ENCODE measurements at places on chromosomes 16 and 17.

DNA sequence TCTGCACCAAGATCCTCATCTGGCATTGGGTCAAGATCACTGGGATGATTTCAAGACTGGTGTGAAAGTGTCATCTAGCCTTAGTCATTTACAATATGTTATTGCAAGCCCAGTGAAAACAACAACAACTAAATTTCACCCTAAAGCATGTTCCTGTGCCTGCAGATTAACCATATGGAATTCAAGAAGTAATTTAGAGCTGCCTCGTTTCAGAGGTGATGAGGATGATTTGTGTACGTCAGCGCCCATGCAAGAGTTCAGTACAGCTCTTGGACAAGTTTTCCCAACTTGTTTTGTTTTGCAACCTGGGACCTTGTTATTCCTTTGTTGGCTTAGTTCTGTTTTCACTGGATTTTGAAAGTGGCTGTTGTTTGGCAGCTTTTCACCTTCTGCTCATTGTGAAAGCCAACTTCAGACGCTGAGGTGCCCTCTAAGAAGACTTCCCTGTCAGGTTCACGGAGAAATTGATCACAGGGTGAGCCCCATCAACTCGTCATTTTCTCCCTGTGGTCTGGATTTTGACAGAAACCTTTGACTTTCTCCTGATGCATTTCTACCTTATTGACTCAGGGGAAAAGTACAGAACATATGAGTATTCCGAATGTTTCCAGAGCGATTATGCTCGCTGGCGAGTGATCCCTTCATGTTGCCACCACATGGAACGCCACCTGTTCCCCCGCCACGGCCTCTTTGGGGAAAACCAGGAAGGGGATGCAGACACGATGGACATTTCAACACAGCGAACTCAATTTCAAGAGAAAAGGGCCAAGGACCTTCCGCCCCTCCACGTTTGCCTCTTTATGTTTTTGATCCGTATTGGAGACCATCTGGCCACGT, 85.6 kb downstream of the FOXL1 start:
- DNase-seq, result peak; percentile 56

GRCh38 chr17:80169784-80170500, at the start of gene CARD14:
CARD14 (plus strand) TSS chr17:80170030; CDS start chr17:80181439, 11,409 bp downstream.
- no peak for DNase-seq

DNA sequence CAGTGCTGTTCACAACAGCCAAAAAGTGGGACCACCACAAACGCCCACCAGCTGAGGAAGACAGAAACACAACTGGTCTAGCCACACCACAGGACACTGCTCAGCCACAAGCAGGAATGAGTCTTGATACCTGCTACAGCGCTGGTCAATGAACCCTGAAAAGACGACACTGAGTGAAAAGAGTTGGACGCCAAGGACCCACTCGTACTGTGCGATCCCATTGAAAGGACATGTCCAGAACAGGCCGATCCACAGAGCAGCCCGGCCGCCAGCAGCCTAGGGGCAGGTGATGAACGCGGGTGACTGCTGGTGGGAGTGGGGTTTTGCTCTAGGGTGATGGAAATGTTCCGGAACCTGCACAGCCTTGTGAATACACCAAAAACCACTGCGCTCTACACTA, 10.6 kb upstream of the SLC38A8 start:
- DNase-seq, result no peak

DNA sequence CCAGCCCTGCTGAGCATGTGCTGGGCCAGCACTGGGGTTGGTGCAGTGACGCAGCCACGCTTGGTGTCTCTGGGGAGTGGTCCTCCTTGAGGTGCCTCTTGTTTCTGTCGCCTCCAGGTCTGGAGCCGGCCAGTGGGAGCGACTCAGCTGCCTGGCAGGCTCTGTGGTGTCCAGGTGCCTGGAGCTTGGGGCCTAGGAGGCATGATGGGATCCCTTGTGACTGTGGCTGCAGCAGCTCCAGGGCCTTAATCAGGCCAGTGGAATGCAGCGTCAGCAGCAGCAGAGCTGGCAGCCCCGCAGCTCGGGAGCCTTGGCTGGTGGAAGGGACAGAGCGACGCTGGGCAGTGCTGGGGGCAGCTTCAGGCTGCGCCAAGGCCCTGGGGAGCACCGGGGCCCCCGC, 74.7 kb upstream of the CIBAR2 start:
- DNase-seq, result peak; percentile 62

GRCh38 chr17:81519284-81520020, 6.9 kb upstream of the ACTG1 start:
- DNase-seq, result peak; percentile 36

GRCh38 chr17:39014044-39014794, 47.0 kb upstream of the FBXO47 start:
- DNase-seq, result peak; percentile 48
